ENCODE measurements at places on chromosomes 12 and 14.

DNA sequence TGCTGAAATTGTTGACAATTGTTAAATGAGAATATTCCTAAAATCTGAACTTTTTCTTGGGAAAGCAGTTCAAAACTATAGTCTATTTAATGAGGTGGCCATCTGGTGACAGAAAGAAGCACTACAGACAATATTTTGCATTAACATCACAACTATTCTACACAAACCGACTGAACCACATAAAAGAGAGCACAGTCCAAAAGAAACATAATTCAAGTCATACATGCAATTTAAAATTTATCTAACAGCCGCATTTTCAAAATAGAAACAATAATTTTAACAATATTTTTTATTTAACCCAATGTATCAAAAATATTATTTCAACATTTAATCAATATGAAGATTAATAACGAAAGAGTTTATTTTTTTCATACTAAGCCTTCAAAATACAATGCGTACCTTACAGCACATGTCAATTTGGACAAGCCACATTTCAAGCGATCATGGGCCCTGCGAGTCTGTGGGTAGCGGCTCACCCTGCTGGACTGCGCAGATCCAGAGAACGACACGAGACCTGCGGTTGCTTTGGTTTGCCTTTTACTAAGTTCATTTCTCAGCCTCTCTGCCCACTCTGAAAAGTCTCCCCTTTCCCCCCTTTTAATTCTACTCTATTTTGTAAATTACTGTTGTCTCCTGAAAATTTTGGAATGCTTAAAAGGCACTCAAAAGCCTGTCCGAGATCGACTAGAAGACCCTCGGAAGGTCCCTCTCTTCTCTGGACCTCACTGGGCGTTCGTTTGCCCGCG lies 947 bp upstream of the LRRC9 start:
- DNase-seq, result no peak

GRCh38 chr14:71430678-71431376 lies 501.4 kb upstream of the RGS6 start:
- DNase-seq, result no peak

- DNase-seq, result no peak
Measured at GRCh38 chr14:66378712-66379505, 107.3 kb upstream of the CCDC196 start.

DNA sequence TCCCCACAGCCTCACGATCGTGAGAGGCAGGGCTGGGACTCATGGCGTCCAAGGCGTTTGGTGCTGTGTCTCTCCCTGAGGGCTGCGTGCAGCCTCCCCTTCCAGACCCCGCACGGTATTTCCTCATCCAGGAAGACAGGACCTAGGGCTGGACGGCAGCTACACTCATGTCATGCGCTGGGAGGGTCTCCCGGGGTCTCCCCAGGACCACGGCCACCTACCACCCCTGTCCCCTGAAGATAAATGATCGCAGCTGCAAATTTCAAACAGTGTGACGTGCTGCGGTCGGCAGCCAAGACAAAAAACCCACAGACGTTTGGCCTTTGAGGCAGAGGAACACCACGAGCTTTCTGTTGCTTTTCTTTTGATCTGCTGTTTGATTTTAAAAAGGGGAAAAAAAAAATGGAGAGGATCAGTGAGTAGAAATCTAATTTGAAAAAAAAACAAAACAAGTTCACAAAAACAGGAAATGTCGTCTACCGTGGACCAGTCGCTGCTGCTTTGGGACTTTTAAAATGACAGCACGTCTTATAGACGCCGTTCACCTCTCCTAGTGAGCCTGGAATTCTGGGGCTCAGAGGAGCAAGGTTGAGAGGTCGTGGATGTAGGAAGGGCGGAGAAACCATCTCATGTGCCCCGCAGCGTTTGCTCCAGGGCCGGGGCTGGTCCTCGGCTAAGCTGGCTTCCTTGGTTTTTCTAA lies 237.6 kb downstream of the SLC41A2 start:
- DNase-seq, result peak; percentile 38

DNA sequence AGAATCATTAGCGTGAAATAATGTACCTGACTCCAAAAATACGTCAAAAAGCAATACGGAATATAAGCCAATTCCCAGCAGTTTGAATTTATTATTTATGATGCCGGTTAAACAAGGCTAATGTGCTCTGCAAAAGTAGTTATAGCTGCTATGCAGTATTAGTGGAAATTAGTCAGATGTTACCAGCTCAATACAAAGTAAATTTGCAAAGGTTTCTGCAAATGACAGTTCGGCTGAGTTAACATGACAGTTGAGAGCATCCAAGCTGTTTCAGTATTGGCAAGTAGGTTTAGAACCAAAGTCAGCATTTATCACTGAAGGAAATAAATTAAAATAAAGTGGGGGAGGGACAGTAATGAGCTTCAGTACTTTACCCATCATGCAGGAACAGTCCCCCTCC lies 1665.8 kb upstream of the FLRT2 start:
- no peak for DNase-seq

DNA sequence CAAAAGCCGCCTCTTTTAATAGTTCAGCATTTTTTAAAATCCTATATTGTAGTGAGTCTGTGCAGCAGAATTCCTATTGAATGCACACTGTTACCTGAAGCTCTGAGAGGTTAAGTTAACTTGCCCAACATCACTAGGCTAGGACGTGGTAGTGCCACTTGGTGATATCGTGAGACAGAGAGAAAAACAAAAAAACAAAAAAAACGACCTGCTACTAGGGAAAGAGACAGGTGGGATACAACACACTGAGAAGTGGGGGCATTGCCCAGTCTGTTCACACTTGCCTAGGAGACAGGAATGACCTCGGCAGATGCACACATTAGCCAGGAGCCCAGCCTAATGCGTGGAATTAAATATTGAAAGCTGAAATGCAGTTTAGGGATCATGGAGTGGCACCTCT lies 129.7 kb upstream of the CCND2 start:
- DNase-seq, result no peak

DNA sequence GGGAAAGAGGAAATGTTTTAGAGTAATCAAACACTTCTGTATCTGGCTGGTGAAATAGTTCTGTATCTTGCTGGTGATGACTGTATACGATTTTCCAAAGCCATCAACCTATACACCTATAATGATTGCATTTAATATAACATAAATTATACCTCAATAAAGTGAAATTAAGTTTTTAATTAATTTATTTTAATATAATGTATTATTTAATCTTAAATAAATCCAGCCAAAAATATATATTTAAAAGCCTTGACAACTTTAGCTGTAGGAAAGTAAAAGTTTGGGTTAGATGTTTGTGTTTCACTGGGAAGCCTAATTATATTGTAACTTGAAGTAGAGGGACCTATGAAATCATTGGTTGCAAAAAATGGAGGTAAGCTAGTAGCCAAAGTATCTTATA lies 654.8 kb upstream of the MIS18BP1 start:
- DNase-seq, result no peak

DNA sequence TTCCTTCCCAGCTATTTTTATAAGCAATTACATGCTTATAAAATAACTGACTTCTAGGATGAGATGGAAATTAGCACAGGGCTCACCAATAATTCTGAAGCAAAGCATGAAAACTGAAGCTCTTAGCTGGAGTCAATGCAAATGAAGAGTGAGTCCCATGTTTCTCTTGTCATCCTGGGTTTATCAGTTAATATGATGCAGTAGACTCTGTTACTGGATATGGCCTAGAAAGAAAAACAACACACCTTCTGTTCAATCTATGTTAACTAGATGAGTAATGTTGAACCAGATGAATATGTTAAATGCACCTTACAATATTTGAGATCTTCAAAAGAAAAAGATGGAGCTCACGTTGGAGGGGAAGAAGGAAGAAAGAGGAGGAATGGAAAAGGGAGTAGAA lies 229.4 kb downstream of the DUSP6 start:
- no peak for DNase-seq

DNA sequence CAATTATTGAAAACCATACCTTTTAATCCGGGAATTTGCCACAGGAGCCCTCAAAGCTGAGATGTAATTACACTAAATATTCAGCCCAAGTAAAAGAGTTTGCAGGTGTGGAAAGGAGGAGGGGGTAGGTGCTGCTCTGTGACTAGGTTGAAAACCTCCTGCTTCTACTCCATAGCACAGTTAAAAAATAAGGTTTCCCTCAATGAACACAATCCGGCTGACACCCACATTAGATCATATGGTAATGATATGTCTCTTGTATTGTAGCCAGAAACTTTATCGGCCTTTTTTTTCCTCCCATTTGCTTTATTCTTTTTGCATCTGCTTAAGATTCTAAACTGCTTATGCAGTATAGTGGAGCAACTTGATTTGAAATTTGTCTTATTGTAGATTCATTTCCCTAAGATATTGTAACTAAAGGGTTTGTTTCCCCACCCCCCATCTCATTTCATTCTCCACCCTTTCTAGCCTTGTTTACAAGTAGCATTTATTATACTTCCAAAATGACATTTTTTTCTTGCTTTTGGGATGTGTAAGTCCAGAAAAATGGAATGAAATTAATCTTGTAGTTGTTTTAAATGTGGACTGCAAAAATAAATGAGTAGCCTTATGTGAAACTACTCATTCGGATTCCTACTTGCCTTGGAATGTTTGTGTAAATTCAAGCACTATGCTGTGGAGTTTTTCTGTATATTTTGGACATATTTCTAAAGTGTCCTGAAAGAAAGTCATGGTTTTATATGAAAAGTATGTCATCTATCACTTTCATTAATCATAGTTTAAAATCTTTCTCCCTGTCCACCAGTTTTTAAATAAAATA lies at the start of gene DCN:
Gene DCN, minus strand, starts transcription at position 182 of the 820 bp plus-strand sequence. CDS start 4,265 bp downstream, outside the sequence.
- DNase-seq, result no peak

DNA sequence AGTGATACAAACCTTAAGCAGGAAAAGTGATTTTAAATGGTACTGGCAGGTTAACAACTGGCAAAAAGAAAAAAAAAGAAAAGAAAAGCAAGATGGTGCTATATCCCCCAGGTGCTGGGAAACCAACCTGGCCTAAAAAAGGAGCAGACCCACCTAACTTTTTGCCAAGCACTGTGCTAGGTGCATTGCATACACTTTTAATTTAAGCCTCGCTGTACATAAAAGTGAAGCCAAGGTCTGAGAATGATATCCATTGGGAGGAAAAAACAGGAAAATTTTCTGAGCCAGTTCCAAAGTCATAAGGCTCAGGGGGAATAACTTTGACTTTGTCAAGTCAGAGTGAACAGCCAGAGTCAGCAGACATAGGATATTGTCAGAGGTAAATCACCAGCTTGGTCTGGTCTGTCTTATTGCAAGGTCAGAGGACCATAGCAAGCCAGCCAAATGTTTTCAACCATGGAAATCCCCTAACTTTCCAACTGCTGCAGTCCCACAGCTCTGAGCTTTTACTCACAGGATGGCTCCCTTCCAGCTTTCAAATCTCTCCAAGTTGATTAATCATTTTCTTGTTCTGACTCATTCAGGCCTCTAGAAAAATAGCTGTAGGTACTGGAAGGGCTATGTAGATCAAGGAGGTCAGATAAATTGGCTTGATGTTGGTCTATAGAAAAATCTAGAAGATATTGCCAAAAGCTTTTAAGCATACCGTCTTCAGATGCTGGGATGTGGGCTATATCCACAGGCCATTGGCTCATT lies 412.9 kb downstream of the RAD51B start:
- DNase-seq, result no peak

DNA sequence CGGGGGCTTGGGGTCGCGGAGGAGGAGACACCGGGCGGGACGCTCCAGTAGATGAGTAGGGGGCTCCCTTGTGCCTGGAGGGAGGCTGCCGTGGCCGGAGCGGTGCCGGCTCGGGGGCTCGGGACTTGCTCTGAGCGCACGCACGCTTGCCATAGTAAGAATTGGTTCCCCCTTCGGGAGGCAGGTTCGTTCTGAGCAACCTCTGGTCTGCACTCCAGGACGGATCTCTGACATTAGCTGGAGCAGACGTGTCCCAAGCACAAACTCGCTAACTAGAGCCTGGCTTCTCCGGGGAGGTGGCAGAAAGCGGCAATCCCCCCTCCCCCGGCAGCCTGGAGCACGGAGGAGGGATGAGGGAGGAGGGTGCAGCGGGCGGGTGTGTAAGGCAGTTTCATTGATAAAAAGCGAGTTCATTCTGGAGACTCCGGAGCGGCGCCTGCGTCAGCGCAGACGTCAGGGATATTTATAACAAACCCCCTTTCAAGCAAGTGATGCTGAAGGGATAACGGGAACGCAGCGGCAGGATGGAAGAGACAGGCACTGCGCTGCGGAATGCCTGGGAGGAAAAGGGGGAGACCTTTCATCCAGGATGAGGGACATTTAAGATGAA lies 630 bp downstream of the FOS start:
- DNase-seq, result no peak

DNA sequence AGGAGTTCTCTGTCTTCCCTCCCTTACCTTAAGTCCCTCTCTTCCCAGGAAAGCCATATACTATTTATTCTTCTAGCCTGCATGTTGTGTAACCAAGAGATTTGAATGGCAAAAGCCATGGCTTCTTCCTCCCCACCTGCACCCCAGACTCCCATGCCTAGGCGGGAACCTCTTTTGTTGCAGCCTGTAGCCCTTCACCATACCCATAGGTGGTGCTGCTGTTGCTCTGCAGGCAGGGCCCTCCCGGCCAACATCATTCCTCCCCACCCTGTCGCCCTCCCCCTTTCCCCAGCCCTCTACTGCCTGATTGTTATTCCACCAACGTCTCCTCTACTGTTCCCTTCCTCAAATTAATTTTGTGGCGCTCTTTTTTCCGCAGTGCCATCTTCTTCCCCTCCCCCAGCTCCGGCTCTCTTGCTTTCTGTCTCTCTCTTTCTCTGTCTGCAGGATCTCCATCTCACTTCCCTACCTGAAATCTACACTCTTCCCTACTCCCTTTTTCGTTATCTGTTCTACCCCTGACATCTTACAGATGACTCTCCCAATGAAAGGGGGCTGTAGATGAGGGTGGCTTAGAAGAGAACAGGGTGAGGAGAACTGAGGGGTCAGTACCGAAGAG lies 13.8 kb downstream of the NGDN start:
- no peak for DNase-seq

DNA sequence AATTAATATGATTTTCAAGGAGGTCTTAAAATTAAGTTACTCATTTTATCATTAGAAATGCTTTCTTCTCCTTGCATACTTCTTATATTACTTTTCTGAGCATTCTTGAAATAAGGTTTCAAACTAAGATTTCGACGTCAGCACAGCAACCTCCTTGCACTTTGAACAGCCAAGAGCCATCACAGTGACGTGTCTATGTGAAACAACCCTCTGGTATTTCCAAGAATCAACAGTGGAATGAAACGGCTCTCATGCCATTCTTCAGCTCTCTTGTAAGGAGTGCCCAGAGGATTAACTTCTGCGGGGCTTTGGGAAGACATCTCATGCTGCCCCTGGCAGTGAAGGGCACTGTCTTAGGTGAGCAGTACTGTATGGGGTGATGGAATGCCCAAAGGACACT lies 109.2 kb downstream of the EFCAB11 start:
- DNase-seq, result no peak

Measured in stimulated activated CD4-positive, alpha-beta T cell treated with anti-CD3 and anti-CD28 coated beads, Interleukin-15, amount 100 ng/mL, for 1 hour (primary cell).